GM20000 (cell line): ENCODE measurements at places on chromosomes 3 and 15.

DNA sequence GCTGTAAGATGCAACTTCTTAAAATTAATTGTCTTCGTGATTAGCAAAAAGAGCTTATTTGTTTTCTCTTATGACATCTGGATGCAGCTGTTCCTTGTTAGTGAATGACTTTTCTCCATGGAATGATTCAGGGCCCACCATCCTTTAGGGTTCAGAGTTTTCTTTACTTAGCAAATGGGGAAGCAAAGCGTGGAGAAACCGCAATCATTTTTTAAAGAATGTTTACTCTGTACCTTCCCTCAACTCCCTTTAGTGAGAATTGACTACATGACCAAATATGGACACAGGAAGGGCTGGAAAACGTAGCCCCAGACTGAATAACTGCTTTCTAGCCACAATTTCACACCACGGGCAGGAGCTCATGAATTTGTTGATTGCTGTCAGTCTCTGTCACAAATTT, 130.1 kb downstream of the EDEM1 start:
- no peak for DNase-seq

GRCh38 chr15:68228143-68228970, 1.2 kb downstream of the CLN6 start:
- DNase-seq, result peak; percentile 29

DNA sequence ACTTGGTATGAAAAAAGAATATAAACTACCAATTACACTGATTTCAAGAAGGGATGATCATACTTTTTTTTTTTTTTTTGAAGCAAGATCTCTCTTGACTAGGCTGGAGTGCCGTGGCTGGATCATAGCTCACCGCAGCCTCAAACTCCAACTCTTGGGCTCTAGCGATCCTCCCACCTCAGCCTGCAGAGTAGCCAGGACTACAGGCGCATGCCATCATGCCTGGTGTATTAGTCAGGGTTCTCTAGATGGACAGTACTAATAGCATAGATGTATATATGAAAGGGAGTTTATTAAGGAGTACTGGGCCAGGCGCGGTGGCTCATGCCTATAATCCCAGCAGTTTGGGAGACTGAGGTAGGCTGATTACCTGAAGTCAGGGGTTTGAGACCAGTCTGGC, 11.5 kb upstream of the SEC11A start:
- no peak for DNase-seq

DNA sequence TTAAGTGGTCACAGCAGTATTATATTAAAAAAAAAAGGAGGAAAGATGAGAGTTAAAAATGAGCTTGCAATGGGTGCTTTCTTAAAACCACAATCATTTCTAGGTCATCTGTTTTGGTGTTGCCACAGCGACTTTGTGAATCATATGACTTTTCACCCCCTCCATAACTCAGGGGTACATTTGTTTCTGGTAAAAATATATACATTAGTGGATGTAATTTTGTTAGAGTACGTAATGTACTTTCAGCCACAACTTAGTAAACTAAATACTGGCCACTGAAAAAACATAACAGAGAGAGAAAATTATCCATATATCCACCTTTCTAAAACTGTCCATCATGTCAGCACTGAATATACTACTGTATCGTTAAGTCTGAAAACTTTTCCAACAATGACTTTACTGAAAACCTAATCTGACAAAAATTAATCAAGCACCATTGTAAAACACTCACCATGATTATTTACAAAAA, 3.4 kb downstream of the ANKRD28 start:
- peak; percentile 38 for DNase-seq

DNA sequence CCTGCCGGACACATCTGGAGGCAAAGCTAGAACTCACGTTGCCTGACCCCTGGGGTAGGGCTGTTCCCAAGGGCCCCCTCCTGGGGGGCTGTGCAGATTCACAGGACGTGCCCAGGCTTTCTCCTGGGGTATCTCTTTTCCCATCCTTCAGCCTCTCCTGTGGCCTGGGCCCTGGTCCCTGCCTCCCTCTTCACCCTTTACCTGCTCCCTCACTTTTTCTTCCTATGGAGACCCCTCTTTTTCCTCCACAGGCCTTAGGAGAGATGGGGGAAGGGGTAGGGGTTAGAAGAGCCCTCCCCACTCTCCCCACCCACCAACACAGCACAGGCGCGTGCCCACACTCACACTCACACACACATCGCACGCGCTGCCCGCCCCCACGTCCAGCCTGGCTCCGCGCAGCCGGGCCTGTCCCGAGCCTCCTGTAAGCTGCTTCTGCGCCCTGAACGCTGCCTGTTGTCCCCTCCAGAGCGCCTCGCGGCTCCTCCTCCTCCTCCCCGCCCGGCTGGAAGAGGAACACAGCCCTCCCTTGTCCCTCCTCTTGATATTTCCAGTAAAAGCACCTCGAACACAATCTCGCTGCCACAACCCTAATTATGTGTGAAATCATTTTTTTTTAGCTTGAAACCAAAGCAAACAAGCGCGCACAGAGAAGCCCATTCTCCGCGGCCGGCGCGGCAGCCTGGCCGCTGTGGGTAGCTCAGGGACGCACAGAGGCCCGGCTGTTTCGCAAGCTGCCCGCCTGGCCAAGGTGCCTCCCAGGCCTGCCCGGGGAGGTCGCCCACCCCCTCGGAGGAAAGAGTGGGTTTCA, 33.9 kb upstream of the ACAN start:
- DNase-seq, result no peak

- no peak for DNase-seq
These were observed 766.3 kb downstream of the ZNF385D start for GRCh38 chr3:20984594-20985205.
